ENCODE measurements at places on chromosomes 13 and 19. TPM values are rescaled to one million over a fixed set of nuclear protein-coding genes. Genes with fewer than 3 reads are reported as not detected.

DNA sequence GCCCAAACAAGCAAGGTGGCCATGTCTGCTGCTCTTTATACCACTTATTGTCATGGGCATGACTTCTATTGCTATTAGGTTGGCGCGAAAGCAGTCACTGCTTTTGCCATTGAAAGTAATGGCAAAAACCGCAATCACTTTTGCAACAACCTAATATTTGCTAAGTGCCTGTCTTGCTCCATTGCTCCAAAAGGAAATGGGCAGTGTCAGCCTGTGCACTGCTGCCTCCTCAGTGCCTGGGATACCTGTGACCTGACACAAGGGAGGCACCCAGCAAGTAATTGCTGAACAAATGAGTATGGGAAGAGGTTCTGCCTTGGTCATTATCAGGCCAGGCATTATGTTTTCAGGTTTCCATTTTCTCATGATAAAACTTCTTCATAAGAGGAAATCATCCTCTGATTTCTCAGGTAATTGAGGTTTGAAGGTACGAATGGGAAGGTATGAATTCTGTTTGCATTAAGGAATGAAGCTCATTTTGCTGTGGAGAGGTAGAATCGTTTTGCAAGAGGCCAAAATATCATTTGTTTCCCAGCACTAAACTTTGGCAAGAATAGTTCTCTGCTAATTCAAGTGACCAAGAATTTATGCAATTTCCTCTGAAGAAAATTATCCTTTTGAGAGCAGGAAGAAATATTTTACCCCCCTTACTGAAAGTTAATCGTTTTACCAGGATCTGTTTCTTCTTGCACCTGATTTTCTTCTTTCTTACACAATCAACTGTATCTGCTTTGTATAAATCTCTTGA, 128.4 kb upstream of the SPRY2 start:
- no peak for DNase-seq

- no peak for DNase-seq
Observed at GRCh38 chr13:93811071-93811737, 584.6 kb downstream of the GPC6 start.

DNA sequence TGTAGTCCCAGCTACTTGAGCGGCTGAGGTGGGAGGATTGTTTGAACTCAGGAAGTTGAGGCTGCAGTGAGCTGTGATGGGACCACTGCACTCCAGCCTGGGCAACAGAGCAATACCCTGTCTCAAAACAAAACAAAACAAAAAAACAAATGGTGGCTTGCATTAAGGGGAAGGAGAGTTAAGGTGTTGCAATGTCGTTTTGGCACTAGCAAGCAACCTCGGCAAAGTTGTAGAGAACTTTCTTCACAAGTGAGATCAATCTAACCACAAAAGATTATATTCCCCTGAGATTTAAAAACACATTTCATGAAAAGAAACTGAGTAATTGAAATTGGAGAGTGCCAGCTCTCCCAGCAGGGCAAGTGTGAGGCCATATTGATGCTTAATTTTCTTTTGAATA, 153.7 kb downstream of the KLF5 start:
- no peak for DNase-seq

- no peak for DNase-seq
Observed at GRCh38 chr13:48580896-48581295, 48.0 kb upstream of the RCBTB2 start.

DNA sequence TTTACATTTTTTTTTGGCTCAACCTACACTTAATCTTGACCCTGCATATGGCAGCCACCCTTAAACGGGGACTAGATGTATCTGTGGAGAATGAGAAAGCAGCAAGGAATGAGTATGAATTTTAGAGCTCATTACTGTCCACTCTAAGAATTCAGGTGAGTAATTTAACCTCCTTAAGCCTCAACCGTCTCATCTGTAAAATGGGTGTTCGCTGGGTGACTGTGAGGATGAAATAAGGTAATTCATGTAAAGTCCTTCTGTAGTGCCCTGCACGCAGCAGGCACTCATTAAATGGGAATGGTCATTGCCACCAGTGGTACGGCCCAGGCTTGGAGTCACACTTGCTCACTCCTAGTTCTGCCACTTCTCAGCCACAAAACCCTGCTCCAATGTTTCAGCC, 135.3 kb downstream of the CACNA1A start:
- DNase-seq, result no peak

- no peak for DNase-seq
Observed at GRCh38 chr19:12670159-12670928, 3.7 kb downstream of the WDR83 start.

DNA sequence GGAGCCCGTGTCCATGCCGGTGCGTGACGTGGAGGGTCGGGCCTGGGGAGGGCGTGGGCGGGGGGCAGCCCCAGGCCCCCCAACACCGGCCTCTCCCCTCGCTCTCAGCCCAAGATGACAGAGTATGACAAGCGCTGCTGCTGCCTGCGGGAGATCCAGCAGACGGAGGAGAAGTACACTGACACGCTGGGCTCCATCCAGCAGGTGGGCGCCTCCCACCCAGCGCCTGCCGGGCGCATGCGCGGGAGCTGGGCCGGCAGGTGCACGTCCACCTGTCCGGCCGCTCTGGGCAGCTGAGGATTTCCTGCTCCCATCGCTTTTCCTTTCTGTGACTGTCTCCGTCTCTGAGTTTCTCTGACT, 49.8 kb downstream of the VAV1 start:
- no peak for DNase-seq

GRCh38 chr13:85588359-85588758, 210.9 kb downstream of the SLITRK6 start:
- DNase-seq, result no peak

- DNase-seq, result no peak
Observed at GRCh38 chr13:101628900-101629299, 176.4 kb downstream of the ITGBL1 start.

GRCh38 chr13:38900188-38900587, 90.4 kb downstream of the STOML3 start:
- no peak for DNase-seq

- no peak for DNase-seq
Observed at GRCh38 chr13:73025217-73026012, 33.4 kb upstream of the KLF5 start.

DNA sequence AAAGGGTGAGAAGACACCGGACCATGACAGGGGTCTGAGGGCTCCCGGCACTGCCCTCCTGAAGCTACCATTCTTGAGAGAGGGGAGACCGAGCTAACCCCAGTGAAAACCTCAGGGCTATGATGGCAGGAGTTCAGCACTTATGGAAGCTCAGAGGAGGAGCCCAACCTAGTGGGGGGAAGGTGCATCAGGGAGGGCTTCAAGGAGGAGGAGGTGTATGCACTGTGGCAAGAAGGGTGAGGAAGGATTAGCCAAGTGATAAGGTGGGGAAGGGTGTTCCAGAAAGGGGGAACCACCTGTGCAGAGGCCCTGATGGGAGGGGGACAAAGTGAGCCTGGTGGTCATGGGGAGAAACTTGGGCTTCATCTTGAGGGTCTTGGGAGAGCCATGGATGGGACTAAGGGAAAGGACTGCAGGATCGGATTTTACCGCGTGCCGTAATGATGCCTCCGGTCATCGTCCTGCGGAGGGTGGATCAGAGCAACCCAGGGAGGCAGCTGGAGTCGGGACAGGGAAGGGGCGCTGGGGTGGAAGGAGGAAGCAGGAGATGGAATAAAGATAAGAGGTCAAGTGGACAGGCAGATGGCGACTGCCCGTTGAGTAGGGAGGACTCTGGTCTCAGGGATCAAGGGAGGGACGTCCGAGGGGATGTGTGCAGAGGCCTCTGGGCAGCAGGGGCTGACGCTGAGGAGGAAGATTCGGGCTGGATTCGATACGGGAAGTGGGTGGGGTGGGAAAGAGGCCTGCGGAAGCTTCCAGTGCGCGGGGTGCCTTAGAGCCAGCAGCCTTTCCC, 13.3 kb upstream of the PSMD8 start:
- DNase-seq, result no peak

DNA sequence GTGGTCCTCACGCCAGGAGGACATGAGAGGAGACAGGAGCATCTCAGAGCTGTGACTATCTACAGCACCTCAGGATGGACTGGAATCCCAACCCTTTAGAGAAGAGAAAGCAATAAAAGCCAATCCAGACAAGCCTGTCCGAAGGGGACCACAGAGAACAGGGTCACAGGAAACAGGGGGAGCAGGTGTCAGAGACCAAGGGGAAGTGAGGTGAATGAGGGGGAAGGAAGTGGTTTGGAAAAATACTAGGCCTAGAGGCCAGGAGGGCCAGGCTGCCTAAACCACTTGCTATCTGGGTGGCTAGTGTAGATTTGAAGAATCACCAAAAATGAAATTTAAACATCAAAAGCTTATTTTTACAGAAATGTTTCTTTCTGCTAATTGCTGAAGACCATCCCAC, 16.2 kb downstream of the TMTC4 start:
- DNase-seq, result no peak

- DNase-seq, result no peak
Observed at GRCh38 chr13:58119804-58120203, 488.3 kb downstream of the PCDH17 start.

GRCh38 chr13:52195401-52195837, 36.0 kb upstream of the NEK3 start:
- peak; percentile 82 for DNase-seq

DNA sequence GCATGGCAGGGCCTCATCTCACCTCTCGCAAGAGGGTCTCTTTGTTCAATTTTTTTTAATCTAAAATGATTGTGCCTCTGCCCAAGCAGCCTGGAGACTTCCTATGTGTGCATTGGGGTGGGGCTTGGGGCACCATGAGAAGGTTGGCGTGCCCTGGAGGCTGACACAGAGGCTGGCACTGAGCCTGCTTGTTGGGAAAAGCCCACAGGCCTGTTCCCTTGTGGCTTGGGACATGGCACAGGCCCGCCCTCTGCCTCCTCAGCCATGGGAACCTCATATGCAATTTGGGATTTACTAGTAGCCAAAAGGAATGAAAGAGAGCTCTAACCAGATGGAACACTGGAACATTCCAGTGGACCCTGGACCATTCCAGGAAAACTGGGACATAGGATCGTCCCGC, 8.0 kb downstream of the FXYD3 start:
- DNase-seq, result no peak

GRCh38 chr13:52894413-52894812, 46.0 kb upstream of the PCDH8 start:
- no peak for DNase-seq

DNA sequence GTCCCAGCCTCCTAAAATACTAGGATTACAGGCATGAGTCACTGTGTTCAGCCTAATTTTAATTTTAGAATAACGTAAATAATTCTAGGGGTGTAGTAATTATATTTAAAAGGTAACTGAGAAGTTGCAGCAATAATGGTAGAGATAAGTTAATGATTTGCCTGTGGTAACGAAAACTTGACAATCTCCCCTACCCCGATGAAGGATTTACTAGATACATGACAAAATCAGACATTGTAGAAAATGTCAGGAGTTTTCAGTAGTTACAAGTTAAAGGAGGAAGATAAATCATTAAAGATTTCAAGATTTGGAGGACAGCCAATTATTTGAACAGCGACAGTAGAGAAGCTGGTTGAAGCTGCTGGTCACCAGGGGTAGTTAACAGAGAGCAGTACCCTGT, 652.2 kb upstream of the PCDH20 start:
- no peak for DNase-seq

DNA sequence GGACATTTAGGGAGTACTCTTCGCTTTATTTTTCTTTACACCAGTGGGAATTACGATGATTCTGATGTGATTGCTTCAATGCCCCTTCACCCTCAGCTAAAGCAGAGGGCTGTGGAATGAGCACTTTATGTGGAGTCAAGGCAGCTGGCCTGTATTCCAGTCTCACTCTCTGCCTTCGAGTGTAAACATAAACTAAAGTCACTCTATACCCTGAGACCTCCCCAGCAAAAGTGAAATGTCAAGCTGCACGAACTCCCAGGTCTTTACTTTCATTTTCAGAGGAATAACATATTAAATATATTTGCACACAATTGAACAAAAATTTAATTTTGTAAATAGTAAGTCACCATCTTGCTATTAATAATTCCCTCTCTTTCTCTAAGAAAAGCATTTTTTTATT, 557.1 kb downstream of the DACH1 start:
- no peak for DNase-seq

- no peak for DNase-seq
Observed at GRCh38 chr19:29535984-29536508, 10.3 kb downstream of the VSTM2B start.

GRCh38 chr13:111117961-111118360, 2.9 kb downstream of the ARHGEF7 start:
- DNase-seq, result no peak

GRCh38 chr19:21566073-21566472, 60.7 kb downstream of the ZNF429 start:
- DNase-seq, result no peak

GRCh38 chr19:14085309-14085995, at the start of gene C19orf67:
Gene C19orf67, minus strand, starts transcription at chr19:14085783. Its CDS starts 156 bp downstream, at chr19:14085627.
- no peak for DNase-seq

DNA sequence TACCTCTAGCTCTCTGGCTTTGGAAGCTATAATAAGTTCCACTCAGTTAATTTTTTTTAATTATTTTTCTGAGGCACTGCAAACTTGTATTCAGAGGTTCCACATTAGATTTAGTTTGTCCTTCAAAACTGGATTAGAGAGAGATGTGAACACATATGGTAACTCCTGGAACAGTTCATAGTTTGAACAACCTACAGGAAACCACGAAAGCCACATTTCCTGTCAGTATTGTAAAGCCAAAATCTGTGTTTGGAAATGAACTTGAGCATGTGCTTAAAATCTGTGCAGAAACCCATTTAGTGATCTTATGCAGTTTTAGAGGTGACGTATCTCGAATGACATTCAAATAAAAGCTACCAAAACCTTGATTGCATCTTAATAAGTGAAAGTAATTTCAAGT, 1952.0 kb downstream of the OLFM4 start:
- DNase-seq, result no peak

Gene SIGLEC8
- total RNA-seq, result not detected

Gene LILRB1
- total RNA-seq, result 1.1 TPM

Gene HS6ST3
- 2.1 TPM for total RNA-seq

Gene KLF1
- not detected for total RNA-seq

Gene ANKLE1
- total RNA-seq, result 0.25 TPM

Gene IQCN
- 1.2 TPM for total RNA-seq

Gene ZSCAN22
- 2.1 TPM for total RNA-seq

Gene PCDH20
- 4.6 TPM for total RNA-seq

Gene PRSS57
- not detected for total RNA-seq

Gene ZNF541
- 0.70 TPM for total RNA-seq

Gene LENG9
- total RNA-seq, result 2.6 TPM

Gene ETV2
- 0.27 TPM for total RNA-seq

Gene KIR2DL3
- not detected for total RNA-seq

Gene LYPD4
- total RNA-seq, result not detected

All from heart right ventricle (tissue), 16 donors.